Mucosa of descending colon (tissue), 3 donors: ENCODE measurements at places on chromosomes 13 and 19. TPM values are rescaled to one million over a fixed set of nuclear protein-coding genes. Genes with fewer than 3 reads are reported as not detected.

Gene PEAK3
- total RNA-seq = 1.4 TPM

Gene PRODH2
- total RNA-seq = not detected

Gene FFAR3
- total RNA-seq = 1.5 TPM

DNA sequence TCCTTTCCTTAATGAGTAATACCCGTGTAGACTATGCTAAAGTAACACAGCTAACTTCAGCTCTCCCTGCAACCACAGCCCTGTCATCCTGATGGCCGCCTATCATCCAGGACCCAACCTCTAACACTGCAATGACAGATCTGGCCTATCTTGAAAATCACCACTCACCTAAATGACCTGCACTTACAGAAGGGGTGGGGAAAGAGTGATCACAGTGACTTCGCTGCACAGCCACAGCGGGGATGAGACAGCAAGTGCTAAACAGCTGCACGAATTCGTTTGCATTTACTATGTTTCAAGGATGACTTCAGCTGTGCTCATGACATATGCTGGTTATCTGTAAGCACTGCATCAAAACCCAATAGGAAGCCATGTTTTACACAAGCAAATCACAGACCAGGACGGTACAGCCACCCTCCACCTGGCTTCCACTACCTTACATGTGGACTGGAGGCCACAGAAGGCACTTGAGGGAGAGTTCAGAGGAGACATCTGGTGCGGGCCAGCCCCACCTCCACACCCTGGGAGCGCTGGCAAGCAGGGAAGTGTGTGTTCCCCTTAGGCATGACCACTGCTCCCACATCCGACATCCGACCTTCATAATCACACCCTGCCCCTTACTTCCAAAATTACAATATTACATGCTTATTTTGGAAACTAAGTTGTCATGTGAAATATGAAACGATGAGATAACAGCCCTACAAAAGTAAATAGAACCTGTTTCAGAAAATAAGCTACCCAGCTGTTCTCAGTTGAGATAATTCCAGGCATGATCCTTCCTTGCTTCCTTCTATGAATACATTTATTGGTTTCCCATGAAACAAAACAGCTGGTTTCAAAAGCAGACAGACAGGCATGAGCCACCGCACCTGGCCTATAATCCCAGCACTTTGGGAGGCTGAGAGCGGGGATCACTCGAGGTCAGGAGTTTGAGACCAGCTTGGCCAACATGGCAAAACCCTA is 95.7 kb downstream of the STK24 start:
- DNase-seq = no peak

Gene PSG5
- not detected for total RNA-seq

GRCh38 chr19:5216141-5216847 is 124.3 kb downstream of the PTPRS start:
- no peak for DNase-seq

GRCh38 chr13:81488021-81488420 is 1147.1 kb upstream of the SPRY2 start:
- DNase-seq = no peak
